ENCODE measurements at places on chromosomes 6 and 20. TPM values are rescaled to one million over a fixed set of nuclear protein-coding genes. Genes with fewer than 3 reads are reported as not detected.

Gene SLC35D3
- total RNA-seq: not detected

Gene ASIP
- total RNA-seq: not detected

Gene REPS1
- total RNA-seq: 61.7 TPM

Gene GPR63
- 3.9 TPM for total RNA-seq

Gene STX11
- total RNA-seq: 14.5 TPM

Gene ZSCAN23
- total RNA-seq: 0.86 TPM

Gene C20orf144
- 0.25 TPM for total RNA-seq

Gene KHDC1L
- not detected for total RNA-seq

Gene THEMIS
- total RNA-seq: 48.1 TPM

Gene GUCA1A
- total RNA-seq: not detected

Gene SULF2
- total RNA-seq: 1.1 TPM

Gene TRIM40
- total RNA-seq: not detected

Gene FOXF2
- not detected for total RNA-seq

Gene HLA-C
- total RNA-seq: 1,208 TPM

Gene HUS1B
- 1.4 TPM for total RNA-seq

Gene C6orf15
- not detected for total RNA-seq

Gene BTN2A1
- 25.5 TPM for total RNA-seq

Gene HLA-DQA2
- 4.3 TPM for total RNA-seq

Gene PTCHD4
- total RNA-seq: not detected

Gene NKX2-4
- total RNA-seq: not detected

Gene KIF25
- not detected for total RNA-seq
